Cardiac fibroblast (primary cell): ENCODE measurements at places on chromosomes 12 and 14.

DNA sequence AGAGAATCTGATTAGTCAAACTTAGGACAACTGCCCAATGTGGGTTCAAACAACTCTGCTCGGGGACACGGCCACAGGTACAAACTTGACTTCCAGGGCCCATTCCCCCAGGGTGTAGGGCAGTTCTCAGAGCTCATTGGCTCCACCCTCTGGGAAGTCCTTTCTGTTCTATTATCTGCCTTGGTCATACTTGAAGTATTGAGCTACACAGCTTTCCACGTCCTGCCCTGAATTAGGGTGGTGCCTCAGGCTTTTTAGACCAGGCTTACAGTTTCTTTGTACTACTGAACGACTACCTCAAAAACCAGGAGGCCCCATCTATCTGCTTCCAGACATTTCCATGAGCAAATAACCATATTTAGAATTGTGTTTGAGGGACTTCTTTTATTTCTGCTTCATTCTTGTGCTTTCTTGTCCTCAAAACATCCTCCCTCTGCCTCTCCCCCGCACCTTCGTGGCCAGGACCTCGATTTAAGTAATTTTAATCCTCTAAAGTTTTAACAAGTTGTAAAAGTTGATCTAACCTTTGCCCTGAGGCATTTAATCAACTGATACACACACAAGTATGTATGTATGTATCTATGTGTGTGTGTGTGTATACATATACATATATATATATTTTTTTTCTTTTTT is 281.7 kb upstream of the AMIGO2 start:
- DNase-seq, result no peak

GRCh38 chr12:64658892-64659481 is 48.7 kb downstream of the RASSF3 start:
- DNase-seq, result no peak

DNA sequence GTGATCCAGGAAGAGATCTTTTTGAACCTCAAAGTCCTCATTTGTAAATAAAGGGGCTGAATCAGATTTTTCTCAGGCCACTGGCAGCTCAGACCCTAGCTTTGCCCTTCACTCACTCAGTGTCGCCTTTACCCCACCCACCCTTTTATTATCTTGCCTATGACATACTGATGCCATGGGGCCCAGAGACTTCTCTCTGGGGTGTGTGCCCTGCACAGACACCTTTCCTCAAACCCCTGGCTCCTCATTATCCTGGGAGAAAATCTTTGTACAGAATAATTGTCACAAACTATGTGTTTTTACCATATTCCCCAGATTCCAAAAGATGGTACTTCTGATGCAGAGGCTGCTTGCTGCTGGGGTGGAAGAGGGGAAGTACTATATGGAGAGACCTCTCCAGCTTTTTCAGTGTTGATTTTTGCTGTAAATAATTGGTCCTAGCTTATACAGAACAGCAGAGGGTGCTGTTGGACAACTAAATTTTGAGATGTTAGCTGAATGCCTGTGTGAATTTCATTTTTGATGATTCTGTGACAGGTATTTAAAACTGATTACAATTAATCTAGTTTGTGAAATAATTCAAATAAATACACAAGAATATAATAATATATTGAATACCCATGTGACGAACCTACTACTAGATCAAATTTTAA is 53.9 kb upstream of the DCD start:
- DNase-seq, result peak; percentile 68

DNA sequence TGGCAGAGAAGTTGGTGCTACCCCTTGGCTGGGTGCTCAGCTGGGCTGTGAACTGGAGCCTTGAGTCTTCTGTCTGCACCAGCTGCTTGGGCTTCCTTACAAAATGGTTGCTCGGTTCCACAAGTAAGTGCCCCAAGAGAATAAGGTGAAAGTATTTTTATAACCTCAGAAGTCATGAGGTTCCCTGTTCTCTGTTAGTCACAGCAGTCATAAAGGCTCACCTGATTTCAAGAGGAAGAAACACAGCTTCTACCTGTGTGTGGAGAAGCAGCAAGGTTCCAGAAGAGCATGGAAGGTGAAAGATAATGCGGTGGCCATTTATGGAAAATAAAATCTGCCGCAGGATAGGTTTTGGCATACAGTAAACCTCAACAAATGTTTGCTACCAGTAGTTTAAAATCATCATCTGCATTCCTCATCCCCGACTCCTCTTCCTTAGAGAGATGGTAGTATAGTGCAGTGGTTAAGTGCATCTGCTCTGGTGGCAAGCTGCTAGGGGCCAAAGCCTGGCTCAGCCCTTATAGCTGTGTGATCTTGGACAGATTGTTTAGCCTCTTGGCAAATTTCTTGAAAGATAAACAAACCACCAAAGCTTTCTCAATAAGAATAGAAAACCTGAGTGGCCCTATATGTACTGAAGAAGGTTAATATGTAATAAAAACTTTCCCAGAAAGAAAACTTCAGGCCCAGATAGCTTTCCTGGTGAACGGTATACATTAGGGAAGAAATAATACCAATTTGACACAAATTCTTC is 32.4 kb downstream of the TPCN1 start:
- no peak for DNase-seq

- DNase-seq, result no peak
Measured at GRCh38 chr12:117277875-117278274, 83.6 kb downstream of the NOS1 start.

GRCh38 chr14:53547593-53547992 is 394.5 kb upstream of the DDHD1 start:
- no peak for DNase-seq

- no peak for DNase-seq
Measured at GRCh38 chr14:22554498-22555383, 34.3 kb downstream of the DAD1 start.

- peak; percentile 77 for DNase-seq
Measured at GRCh38 chr12:90729736-90730135, 225.2 kb downstream of the CCER1 start.

DNA sequence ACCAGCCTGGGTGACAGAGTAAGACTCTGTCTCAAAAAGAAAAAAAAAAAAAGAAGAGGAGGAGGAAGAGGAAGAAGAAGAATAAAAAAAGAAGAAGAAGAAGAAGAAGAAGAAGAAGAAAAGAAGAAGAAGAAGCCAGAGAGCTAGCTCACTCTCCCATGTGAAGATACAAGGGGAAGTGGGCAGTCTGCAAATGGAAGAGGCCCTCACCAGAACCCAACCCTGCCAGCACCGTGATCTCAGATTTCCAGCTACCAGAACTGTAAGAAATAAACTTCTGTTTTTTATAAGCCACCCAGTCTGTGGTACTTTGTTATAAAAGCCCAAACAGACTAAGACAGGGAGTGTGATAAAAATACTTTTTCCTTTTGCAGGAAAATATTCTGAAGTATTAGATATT is 130.7 kb downstream of the ETNK1 start:
- no peak for DNase-seq

- peak; percentile 97 for DNase-seq
Measured at GRCh38 chr12:6345319-6346091, 3.6 kb upstream of the TNFRSF1A start.

DNA sequence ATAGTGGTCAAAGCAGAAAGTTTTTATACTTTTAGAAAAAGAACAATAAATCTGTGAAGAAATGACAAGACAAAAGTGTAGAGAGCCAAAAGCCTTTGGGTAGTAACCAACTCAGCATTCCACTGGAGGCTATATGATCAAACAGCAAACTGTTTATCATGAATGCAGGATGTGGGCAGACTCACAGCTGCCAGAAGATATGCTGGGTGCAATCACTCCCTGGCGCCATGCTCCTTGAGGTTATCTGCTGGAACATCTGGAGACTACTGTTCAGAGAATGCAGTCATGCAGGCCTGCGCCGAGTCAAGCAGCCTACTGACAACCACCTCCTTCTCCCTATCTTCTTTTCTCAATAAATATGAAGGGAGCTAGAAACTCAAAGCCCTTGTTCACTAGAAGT is 49.0 kb upstream of the SLC8A3 start:
- no peak for DNase-seq

GRCh38 chr12:54439521-54440255 is 20.6 kb upstream of the ITGA5 start:
- DNase-seq, result peak; percentile 88

GRCh38 chr12:21054334-21054733 is 76.7 kb upstream of the SLCO1B1 start:
- peak; percentile 79 for DNase-seq

GRCh38 chr14:61609191-61609843 is 86.0 kb upstream of the HIF1A start:
- peak; percentile 72 for DNase-seq

DNA sequence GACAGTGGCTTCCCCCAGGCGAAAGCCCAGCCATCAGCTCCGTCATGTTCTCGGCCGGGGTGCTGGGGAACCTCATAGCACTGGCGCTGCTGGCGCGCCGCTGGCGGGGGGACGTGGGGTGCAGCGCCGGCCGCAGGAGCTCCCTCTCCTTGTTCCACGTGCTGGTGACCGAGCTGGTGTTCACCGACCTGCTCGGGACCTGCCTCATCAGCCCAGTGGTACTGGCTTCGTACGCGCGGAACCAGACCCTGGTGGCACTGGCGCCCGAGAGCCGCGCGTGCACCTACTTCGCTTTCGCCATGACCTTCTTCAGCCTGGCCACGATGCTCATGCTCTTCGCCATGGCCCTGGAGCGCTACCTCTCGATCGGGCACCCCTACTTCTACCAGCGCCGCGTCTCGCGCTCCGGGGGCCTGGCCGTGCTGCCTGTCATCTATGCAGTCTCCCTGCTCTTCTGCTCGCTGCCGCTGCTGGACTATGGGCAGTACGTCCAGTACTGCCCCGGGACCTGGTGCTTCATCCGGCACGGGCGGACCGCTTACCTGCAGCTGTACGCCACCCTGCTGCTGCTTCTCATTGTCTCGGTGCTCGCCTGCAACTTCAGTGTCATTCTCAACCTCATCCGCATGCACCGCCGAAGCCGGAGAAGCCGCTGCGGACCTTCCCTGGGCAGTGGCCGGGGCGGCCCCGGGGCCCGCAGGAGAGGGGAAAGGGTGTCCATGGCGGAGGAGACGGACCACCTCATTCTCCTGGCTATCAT is 663 bp downstream of the PTGER2 start:
- peak; percentile 33 for DNase-seq

- DNase-seq, result peak; percentile 56
Measured at GRCh38 chr12:118061873-118062843, 1.2 kb upstream of the WSB2 start.

GRCh38 chr12:89542912-89543592 is 17.2 kb upstream of the POC1B start:
- peak; percentile 91 for DNase-seq

DNA sequence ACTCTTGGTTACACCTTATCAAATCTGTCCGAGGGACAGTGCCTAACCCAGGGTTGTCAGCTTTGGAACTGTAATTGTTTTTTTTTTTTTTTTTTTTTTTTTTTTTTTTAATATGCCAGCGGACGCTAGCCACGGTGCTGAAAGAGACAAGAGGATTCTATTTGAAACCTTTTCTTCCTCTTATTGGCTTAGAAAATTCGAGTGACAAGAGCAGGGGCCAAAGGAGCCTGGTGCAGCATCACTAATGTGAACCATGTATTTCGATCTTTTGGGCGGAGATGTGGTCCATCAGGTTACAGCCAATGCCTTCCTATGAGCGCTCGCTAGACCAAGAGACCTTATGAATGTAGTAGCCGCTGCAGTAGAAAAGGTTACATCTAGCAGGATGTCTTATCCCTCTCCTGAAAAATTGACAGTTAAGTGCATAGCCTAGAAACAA is 922 bp downstream of the PTPRR start:
- peak; percentile 29 for DNase-seq

DNA sequence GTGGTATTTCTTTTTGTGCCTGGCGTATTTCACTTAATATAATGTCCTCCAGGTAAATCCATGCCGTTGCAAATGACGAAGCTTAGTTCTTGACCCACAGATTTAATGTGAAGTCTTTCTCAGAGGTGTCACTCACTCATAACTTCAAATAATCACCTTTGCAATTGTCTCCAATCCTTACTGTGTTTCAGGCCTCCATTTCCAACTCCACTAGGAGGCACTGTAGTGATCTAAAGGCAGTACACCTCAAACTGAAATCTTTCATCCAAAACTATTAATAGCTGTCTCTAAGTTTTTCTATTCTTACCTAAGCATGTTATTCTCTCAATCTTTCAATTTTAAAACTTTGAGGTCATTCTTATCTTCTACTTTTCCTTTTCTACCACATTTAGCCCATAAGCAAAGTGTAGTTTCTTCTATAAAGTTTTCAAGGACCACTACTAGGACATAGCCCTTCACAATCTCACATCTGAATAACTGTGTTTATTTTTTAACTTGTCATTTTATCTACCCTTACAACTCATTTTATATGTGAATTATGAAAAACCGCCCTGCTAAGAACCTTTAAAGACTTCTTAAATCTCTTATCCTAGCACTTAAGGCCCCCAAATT is 25.5 kb upstream of the FBXO34 start:
- DNase-seq, result peak; percentile 55

- no peak for DNase-seq
Measured at GRCh38 chr12:132393245-132393795, 63.9 kb upstream of the GALNT9 start.
